RWPE1 (cell line): ENCODE measurements at places on chromosomes 4 and X.

GRCh38 chr4:155582971-155583437 is 83.6 kb upstream of the GUCY1A1 start:
- peak; percentile 8 for DNase-seq

- DNase-seq: no peak
These were observed 5.1 kb downstream of the PSAPL1 start for GRCh38 chr4:7429601-7430078.

- DNase-seq: no peak
These were observed 16.3 kb downstream of the RTL5 start for GRCh38 chrX:72115380-72115779.

DNA sequence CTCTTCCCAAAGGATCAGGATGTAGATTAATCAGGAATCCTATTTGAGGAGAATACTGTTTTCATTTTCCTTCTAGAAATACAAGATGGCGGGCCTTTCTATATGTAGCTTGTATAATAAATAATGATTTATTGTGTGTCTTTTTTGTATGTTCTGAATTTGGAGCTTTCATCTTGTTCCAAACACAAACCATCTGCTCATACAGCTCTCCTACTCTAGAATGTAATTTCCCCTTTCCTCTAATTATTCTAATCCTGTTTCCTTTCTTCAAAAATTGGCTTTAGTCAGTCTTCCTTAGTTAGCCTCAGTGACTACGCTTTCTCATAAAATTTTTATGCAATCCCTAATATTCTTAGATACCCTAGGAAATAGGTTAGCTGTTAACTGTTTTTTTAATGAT is 422.2 kb downstream of the INPP4B start:
- DNase-seq: no peak

DNA sequence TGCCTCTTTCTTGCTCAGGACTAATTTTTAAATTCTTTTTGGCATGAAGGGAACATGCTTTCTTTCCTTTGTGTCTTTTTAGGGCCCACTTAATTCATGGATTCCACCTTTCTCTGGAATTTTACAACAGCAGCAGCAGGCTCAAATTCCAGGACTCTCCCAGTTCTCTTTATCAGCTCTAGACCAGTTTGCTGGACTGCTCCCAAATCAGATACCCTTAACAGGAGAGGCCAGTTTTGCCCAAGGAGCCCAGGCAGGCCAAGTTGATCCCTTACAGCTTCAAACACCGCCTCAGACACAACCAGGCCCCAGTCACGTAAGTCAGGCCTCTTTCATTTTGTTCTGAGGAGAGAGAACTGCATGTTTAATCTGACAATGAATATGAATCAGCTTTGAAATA is 2.3 kb downstream of the ODAM start:
- DNase-seq: no peak

DNA sequence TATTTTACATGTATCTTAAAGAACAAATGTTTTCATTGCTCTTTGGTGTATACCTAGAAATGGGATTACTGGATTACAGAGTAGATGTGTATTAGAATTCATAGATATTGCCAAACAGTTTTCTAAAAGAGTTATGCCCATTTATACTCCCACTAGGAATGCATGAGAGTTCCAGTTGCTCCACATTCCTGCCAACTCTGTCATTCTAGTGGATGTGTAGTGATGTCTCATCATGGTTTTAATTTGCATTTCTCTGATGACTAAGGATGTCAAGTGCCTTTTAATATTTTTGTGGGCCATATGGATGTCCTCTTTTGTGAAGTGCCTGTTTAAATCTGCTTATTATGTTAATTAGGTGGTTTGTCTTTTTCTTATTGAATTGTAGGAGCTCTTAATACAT is 65.6 kb upstream of the BMP2K start:
- peak; percentile 58 for DNase-seq

GRCh38 chr4:164623099-164623498 is 130.8 kb upstream of the SMIM31 start:
- no peak for DNase-seq

GRCh38 chrX:135327299-135327698 is 18.0 kb downstream of the ETDC start:
- peak; percentile 26 for DNase-seq

DNA sequence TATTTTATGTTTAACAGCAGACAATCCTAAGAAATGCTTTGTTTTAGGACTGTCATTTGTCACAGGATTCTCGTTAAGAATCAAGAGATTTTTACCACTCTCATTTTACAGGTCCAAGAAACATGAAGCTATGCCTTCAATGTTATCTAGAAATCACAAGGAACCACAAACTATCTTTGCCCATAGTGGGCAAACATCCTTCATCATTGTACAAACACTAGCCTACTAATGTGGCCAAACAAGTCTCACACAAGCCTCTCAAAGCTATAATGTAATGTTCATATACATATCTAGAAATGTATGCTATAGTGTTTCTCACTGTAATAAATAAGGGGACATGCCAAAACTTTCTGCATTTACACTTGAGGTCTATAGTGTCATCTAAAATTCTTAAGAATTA is 26.8 kb downstream of the ZMAT1 start:
- DNase-seq: no peak

- DNase-seq: no peak
These were observed 2.5 kb downstream of the NYX start for GRCh38 chrX:41449615-41450014.

DNA sequence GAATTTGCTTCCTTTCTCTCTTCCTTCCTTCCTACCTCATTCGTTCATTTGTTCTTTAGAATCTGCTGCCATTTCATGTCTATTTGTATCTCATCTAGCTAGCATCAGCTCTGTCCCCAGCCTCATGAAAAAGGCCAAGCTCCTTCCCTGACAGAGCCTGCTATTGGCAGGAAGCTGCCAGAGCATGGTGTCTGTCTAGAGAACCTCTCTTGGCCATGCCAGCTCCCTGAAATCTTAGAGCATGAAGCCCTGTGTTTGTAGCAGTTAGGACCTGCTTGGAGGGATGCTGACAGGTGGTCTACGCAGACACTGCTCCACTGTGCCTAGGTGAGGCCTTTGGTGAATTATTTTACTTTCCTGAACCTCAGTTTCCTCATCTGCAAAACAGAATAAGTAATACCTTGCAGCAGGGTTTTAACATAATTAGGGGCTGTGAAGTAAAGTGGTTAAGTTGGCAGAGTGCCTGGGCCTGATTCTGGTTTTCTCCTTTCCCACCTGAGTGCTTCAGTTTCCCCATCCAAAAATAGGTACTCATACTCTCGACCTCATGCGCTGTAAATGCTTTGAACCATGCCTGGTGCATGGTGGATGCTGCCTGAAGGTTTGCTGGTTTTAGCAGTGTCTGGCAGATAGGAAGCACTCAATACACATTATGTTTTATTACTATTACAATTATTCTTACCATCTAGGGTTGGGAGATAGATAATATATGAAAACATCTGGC is 4.7 kb downstream of the PTTG2 start:
- DNase-seq: no peak

GRCh38 chrX:117743469-117744251 is 372.9 kb downstream of the KLHL13 start:
- DNase-seq: no peak

GRCh38 chr4:150164956-150165629 is 86.8 kb downstream of the DCLK2 start:
- no peak for DNase-seq

DNA sequence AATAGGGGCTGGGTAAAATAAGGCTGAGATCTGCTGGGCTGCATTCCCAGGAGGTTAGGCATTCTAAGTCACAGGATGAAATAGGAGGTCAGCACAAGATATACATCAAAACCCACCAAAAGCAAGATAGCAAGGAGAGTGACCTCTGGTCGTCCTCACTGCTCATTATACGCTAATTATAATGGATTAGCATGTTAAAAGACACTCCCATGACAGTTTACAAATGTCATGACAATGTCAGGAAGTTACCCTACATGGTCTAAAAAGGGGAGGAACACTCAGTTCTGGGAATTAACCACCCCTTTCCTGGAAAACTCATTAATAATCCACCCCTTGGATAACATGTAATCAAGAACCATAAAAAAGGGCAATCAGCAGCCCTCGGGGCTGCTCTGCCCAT is 403.6 kb downstream of the KCNIP4 start:
- DNase-seq: no peak

- DNase-seq: peak; percentile 34
These were observed 39.6 kb upstream of the SRPX start for GRCh38 chrX:38260231-38260630.

GRCh38 chr4:153639833-153640802 is 44.0 kb upstream of the TLR2 start:
- DNase-seq: no peak

- DNase-seq: no peak
These were observed 11.1 kb downstream of the LSM6 start for GRCh38 chr4:146186596-146186995.

DNA sequence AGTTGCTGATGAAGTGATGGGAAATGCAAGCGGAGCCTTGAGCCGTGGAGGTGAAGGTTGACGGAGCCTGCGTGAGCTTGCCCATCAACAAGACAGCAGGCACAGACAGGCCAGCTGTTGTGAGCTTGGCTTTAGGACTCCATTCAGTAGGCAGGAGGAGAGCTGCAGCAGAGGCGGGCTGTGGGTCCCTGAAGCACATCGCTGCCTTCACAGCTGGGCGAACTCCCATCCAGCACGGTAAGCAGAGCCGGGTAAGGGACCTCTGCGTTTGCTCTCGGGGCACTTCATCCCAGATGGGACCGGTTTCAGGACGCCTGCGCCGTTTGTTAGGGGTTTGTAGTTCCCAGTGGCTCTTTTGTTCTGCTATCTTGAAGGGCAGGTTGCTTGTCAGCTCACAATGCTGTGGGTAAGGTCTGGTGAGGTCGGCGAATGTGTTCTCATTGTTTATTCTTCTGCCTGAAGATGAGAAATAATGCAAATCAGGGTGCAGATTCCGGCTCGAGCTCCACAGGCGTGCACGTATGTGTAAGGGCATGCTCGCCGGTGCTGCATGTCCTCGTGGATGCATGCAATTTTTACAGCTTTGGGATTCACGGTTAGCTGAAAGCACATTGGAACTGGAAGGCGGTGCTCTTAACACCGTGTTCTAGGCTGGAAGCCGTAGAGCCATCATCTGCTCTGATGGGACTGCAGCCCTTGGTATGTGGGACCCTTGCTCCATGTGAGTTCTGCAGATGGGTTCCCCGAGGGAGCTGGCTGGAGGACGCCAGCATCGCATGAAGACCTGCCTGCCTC is 54.6 kb upstream of the CLDN34 start:
- peak; percentile 29 for DNase-seq

- DNase-seq: no peak
These were observed 623.5 kb upstream of the GNPDA2 start for GRCh38 chr4:45349859-45350258.

GRCh38 chr4:12897954-12898353 is 586.2 kb downstream of the RAB28 start:
- no peak for DNase-seq

- peak; percentile 20 for DNase-seq
These were observed 10.8 kb upstream of the HERC5 start for GRCh38 chr4:88446124-88446523.

GRCh38 chr4:77481856-77482255 is 123.8 kb upstream of the CXCL13 start:
- DNase-seq: peak; percentile 68

- DNase-seq: no peak
These were observed 291.9 kb upstream of the TENM3 start for GRCh38 chr4:181951265-181951664.

GRCh38 chrX:9258421-9259104 is 206.3 kb upstream of the TBL1X start:
- no peak for DNase-seq

- no peak for DNase-seq
These were observed 208.4 kb downstream of the ANTXR2 start for GRCh38 chr4:79864500-79865200.

- no peak for DNase-seq
These were observed 2.1 kb downstream of the NDNF start for GRCh38 chr4:121070274-121070673.

DNA sequence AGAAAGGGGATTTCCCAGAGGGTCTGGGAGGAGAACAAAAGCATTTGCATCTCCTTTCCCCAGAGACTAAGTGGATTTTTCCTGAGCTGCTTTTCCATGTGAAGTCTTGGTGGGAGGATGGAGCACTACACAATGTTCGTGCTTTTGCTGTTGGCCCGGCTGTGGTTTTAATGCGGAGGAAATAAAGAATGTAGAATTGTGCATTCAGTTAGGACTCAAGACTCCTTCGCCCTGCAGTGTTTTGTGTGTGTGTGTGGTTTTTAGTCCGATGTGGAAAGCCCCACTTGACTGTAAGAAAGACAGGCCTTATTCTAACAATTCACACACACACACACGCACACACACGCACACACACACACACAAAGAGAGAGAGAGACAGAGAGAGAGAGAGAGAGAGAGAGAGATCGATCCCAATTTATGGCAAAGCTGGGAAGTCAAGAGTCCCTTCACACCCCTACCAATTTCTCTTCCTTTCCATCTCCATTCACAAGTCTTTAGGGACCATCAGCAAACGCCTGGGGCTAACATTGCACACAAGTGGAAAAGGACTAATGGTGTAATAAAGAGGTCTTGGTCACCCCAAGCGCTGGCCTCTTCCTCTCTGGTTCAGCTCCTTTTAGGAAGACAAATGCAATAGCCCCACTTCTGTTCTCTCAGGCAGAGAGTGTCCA is 44.2 kb downstream of the CLDN34 start:
- no peak for DNase-seq

- no peak for DNase-seq
These were observed 47.7 kb upstream of the AADAT start for GRCh38 chr4:170137466-170137865.

- no peak for DNase-seq
These were observed 100.8 kb upstream of the EOLA2 start for GRCh38 chrX:150038986-150039599.

DNA sequence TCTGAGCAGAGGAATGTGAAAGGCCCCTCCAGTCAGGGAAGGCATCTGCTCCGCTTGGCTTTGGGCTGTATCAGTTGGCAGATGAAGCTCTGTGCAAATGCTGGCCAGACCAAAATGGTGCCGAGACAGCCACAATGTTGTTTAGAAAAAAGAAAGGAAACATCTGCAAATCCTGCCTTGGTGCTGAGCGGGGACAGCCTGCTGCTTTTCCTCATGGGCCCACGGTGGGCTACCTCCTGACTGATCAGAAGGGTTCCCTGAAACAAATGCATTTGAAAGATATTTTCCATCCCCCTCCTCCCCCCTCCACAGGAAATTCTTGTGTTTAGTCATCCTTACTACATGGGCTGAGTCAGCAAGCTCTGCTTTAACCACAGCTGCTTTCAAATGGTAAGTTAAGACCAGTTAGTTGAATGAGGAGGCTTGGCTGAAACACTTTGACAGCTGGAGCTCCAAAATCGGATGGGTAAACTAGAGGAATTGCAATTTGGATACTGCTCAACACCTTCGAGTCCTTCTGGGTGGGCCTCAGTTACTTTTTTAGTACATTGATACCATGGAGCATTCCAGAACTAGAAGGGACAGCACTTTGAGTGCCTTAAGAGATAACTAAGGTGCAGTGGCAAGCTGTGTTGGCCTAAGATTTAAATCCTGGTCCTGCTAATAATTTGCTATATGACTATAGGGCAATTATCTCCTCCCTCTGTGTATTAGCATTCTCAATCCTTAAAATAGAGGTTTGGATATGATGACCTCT is 36.0 kb downstream of the PLAC1 start:
- DNase-seq: peak; percentile 83

GRCh38 chrX:46268412-46268811 is 276.8 kb downstream of the ZNF674 start:
- DNase-seq: peak; percentile 43

- DNase-seq: peak; percentile 61
These were observed 60.3 kb upstream of the CAMK2D start for GRCh38 chr4:113821856-113822255.

- no peak for DNase-seq
These were observed 40.1 kb upstream of the MSANTD1 start for GRCh38 chr4:3208826-3209225.

GRCh38 chrX:119398974-119399771 is at the start of gene SLC25A43:
Gene SLC25A43, plus strand, starts transcription at chrX:119399336. Its CDS starts 68 bp downstream, at chrX:119399404.
- peak; percentile 51 for DNase-seq

- DNase-seq: no peak
These were observed 220.8 kb downstream of the SPANXN3 start for GRCh38 chrX:143296521-143296920.
